ENCODE measurements at places on chromosomes 4 and X.

DNA sequence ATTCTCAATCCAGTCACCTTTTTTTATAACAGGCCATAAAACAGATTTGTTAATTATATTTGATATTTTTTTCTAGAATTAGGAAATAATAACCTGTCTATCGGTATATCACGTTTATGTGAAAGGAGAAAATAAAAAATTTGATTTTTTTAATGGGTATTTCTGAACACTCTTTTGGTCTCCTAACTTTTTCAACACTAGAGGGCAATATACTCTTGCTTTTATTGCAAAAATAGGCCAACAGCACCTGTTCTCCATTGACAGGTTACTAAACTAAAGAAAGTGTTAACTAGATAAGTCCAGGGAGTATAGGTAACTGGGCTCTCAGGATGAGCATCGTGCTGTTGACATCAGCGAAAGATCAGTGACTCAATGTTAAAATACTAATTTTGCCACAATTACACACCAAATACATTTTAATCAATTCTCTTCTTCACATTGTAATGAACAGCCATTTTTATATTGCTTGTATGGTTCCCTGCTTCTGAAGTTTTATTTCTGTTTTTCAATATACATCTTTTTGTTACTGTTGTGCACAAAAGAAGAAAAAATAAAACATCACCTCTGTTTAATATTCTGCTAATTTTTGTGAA is 22.8 kb downstream of the NDST4 start:
- no peak for DNase-seq

DNA sequence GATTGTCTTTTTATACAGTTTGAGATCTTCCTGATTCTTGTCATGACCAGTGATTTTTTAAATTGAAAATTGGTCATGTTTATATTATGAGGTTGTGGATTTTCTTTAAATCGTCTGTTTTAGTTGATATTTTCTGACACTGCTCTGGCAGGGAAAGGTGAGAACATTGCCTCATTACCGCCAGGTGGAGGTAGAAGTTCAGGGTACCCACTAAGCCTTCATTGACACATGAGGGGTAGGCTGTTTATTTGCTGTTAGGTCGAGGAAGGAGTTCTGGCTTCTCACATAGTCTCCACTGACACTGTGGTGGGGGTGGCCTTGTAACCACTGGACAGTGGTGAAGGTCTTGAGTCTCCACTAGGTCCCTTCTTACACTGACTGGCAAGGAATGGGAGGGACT is 117.6 kb upstream of the GPR101 start:
- no peak for DNase-seq

DNA sequence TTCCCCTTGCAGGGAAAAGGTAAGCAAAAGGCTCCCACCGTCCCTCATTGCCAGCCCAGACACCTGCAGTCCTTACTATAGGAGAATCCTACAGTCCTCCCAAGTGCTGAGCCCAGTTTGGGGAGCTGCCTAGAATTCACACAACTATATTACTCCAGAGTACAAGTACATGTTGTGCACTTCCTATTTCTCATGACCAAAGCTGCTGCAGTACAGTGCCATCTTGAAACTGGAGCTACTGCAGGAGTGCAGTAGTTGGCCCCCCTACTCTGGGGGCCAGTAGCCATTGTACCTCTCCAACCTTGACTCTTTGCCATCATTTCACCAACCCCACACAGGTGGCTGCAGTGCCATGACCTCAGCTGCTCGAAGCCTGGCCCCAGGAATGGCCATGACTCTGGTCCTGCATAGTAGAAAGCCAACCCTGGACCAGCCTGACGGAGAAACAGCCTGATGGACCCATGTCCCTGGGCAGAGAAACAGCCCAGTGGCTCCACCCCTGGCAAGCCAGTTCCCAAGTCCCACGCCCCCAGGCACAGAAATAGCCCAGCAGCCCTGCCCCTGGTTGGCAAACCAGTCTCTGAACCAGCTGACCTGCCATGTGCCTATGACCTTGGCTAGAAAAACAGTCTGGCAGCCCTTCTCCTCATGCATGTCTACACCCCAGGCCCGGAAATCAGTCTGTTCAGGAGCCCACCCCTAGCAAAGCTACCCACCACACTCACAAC is 51.9 kb downstream of the PHKA1 start:
- DNase-seq, result no peak

DNA sequence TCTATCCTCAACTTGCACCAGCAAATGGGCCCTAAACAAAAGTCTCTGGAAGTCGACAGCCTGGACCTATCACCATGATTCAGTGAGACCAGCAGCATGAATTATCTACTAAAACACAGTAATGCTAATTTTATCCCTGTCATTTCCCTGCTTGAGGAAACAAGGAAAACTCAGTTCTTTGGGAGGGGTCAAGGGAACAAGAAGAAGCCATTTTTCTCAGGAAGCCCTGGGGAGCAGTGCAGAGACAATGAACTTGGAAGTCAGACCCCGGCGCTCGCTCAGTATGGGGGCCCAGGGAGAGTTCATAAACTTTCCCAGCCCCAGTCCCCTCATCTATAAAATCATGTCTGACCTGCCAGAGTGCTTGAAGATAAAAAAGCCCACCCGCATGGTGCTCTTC is 50.4 kb downstream of the DCTD start:
- DNase-seq, result no peak

DNA sequence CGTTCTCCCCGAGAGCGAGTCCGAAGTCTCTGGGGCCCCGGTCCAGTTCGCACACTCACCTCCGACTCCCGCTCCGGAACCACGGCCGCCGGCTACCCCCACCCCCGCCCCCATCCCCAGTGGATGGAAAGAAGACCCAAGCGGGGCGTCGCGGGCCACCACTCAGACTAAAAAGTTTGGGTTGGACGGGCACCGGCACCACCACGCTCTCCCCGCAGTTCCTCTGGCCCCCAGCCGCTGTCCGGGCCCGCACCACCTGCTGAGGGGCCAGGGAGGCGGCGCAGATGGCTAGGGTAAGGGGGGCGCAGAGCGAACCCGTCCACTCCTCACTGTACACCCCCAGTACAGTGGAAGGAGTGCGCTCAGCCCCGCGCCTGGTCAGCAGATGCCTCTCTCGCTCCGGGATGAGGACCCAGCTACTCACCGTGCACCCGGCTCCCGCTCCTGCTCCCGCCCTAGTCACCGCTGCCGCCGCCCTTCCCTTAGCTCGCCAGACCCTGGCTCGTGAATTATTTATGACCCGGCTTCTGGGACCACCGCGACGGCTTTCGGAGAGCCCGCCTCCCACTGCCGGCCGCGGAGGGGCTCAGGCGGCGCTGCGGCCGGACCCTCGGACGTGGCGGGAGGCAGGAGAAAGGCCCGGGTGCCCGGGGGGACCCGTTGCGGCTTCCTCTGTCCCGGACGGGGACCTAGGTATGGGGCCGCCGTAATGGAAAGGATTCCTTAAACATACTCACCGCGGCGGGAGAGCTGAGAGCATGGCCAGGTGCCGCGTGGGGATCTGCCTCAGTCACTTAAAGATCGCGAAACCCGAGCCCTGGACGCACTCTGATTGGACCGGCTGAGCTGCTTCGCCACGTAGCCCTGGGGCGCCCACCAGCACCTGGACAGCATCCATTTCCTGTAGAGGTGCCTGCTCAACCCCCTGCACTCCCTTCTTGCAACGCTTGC is at the start of gene PROM1:
Gene PROM1 (minus strand): TSS at position 783 of the 951 bp plus-strand sequence. CDS start 8,117 bp downstream, outside the sequence.
- DNase-seq, result no peak

DNA sequence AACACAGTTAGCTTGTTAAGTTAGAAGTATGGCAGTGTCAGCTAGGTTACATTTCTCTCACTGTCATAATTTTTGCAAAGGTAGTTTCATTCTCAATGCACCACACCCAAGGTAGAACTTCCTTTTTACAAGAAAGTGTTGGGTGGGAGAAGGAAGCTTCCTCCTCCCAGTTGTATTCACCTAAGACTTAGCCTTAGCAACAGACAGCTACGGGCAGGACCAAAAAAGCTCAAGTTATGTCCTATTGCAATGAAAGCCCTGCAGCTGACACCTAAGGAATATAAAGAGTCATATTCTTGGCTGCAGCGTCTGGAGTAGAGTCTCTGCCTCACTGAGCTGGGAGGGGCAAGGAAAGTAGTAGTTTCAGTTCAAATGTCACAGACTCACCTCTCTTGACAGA is 25.1 kb upstream of the PRDM8 start:
- DNase-seq, result no peak

DNA sequence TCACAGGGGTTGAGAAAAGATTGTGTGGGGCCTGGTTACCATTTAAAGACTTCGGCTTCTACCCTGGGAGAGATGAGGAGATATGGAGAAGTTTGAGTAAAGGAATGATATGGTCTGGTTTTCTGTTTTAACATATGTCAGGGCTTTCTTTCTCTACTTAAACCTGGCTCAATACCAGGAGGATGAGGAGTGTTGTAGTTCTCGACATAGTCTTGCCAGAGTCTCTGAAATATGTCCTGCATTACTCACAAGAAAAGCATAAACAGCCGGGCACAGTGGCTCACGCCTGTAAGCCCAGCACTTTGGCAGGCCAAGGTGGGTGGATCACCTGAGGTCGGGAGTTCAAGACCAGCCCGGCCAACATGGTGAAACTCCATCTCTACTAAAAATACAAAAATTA is 16.4 kb upstream of the ACE2 start:
- DNase-seq, result no peak

GRCh38 chr4:22246847-22247246 is 269.0 kb downstream of the ADGRA3 start:
- no peak for DNase-seq

DNA sequence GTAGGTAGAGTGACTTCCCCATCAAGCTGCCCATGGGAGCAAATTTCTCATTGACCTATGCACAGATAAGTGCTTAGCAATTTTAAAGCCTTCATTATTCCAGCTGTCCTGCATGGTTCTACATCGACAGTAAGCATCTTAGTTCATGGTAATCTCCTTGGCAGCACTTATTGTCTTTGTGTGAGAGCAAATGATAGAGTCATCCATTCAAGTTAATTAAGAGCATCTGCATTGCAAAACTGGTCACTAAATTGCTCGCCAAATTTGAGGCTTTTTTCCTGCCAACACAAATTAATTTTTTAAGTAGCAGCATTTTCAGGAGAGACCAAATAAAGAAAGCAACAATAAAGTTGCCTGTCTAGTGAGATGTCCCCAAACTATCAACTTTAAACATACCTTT is 76.7 kb downstream of the SH3BGRL start:
- DNase-seq, result no peak

GRCh38 chrX:22081475-22082092 is 49.5 kb downstream of the PHEX start:
- DNase-seq, result peak; percentile 13

DNA sequence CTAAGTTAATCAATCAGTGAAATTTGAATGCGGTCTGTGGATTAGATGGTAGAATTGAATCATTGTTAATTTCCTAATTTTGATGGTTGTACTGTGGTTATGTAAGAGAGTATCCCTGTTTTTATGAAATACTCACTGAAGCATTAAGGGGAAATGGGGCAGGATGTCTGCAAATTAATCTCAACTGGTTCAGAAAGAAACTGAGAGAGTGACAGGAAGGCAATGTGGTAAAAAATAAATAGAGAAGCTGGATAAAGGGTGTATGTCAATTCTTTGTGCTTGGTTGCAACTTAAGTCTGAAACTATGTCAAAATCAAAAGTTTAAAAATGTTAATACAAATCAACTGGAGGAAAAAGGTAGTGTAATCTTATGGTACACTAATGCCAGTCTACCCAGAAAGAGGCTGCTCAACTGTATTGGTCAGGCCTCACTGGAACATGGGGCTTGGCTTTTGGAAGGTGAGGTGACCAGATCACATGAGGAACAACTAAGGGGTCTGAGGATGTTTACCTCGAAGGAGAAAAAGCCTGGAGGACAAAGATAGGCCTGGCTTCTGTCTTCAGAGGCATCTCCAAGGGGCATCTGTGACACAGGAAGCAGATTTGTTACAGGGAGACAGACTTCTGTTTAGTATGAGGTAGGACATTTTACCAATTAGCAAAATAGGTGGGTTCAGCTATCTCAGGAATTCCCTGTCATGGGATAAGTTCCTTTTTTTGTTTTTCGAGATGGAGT is 83.1 kb downstream of the DLG3 start:
- no peak for DNase-seq

DNA sequence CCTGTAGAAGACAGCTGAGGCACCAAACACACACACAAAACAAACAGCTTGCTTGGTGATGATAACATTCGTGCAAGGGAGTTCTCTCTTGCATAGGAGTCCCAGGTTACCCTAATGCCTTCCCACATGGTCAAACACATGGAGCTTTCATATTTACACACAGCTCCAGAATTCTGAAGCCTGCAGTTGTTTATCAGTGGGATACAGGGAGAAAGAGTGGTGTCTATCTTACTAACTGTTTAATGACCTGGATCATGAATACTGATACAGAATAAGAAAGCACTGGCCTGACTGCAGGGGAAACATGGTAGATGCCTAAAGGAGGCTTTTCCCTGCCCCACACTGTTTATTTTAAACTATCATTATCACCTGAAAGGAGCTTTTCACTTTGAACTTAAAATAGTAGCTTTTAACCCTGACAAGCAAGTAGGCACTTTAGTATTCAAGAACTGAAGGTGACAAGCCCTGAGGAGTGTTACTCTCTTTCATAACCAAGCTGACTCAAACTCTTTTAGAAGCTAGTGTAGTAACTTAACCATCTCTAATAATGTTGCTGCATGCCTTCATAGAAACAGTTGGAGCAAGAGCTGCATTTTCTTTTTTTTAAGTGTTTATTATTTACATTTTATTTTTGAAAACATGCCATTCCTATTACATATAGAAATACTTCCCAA is 15.6 kb downstream of the TET2 start:
- DNase-seq, result no peak

- no peak for DNase-seq
Measured at GRCh38 chr4:53622739-53623151, 31.5 kb upstream of the LNX1 start.

- no peak for DNase-seq
Measured at GRCh38 chr4:140344101-140344500, 29.3 kb upstream of the SCOC start.

DNA sequence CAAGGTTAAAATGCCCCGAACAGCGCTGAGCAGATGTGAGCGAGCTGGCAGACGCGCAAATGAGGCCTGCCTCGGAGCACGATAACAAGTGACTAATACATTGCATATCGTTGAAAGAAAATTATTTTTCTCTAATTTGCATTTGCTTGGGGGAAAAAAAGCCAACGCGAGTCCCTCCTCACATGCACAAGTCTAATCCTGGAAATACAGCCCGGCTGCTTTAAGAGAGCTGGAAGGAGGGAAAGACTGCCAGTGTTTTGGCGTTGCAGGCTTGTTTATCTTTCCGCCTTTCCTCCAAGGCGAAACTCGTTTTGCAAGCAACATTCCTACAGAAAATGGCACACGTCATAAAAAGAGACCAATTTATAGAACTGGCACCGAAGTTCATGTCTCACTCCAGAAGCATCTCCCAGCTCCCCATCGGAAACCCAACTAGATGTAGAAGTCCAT is 12.6 kb downstream of the BCOR start:
- no peak for DNase-seq

DNA sequence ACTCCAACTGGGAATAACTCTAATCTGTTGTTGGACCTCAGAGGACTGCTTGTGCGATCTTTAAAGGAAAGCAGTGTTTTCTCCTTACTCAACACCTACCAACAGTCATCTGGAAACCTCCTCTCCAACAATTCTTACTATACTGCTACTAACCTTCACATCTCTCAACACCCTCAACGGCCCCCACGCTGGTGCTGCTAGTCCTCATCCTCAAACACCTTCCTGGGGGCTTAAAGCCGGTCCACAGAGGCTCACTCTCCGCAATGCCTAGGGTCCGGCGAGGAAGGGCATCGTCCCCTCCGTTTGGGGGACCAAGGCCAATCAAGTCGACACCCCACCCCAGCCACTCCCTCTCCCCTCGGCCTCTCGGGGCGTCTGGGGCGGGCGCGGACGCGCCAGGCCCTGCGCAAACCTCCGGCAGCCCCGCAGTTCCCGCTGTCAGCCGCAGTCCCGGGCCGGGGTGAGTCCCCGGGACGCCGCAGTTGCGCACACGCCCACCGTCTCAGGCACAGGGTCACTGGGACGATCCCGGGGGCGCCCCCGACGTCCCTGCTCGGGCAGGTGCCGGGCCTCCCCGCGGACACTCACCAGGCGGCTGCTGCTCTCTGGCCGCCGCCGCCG is 418 bp downstream of the TAB3 start:
- no peak for DNase-seq

All from stimulated activated CD4-positive, alpha-beta T cell treated with anti-CD3 and anti-CD28 coated beads, TNF-alpha, amount 100 ng/mL, for 1 hour (primary cell).